NCI-H1436 (cell line): ENCODE measurements at places on chromosomes 6 and 20.

GRCh38 chr20:58429303-58429702, 40.3 kb downstream of the VAPB start:
- no peak for DNase-seq

DNA sequence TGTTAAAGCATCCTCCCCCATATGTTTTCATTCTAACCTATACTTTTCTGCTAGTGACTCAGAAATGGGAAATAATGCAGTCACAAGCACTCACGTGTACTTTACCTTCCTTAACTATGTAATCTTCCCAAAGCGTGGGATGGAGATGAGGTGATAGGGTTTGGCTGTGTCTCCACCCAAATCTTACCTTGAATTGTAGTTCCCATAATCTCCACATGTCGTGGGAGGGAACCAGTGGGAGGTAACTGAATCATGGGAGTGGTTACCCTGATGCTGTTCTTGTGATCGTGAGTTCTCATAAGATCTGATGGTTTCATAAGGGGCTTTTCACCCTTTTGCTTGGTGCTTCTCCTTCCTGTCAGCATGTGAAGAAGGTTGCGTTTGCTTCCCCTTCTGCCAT, 35.4 kb downstream of the AGPAT4 start:
- no peak for DNase-seq

DNA sequence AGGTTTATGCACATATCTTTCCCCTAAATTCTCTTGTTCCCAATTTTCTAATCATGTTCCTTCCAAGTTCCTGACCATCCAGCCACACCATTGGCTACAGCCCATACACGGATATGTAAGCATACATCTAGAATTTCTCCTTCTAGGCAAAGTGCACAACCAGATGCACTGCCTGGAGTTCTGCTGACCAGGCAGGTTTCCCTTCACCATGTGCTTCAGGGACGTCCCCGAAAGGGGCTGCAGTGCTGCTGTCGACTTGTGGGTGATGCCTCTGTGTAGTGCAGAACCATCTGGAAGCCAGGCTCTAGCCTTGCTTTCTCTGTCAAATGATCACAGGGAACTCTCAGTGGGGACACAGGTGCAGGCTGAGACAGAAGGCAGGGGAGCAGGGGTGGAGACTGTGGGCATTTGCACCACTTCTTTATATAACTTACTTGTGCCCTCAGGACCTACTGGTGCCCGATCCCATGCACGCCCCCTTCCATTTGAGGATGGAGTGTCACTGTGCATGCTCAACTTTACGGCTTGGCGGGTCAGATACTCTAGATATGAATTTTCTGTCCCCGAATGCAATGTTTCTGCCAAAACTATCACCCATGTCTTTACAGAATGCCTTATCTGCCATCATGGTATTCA, 37.5 kb upstream of the SMOC2 start:
- no peak for DNase-seq

DNA sequence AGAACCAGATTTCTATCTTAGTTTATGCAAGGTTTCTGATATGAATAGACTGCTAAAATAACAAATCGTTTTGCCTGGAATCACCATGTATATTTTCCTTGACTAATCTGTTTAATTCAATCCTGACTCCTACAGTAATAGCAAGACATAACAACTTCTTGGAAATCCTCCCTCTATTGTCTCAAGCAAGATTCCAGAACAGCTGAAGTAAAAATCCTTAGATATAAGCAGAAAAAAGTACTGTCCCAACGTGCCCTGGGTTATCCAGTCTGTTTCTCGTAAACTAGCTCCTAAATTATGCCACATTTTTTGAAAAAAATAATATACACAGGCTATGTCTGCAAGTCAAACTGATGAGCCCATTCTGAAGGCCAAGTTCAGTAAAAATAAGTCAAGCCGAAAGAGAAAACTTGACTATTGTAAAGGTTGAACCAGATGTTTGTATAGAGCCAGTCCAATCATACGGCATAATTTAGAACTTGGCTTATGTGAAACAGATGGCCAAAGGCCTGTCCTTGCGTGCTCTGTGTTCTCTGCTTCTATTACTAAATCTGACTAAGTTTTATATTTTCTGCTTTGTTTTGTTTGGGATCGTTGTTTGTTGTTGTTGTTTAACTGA, 341.6 kb upstream of the NRSN1 start:
- no peak for DNase-seq

DNA sequence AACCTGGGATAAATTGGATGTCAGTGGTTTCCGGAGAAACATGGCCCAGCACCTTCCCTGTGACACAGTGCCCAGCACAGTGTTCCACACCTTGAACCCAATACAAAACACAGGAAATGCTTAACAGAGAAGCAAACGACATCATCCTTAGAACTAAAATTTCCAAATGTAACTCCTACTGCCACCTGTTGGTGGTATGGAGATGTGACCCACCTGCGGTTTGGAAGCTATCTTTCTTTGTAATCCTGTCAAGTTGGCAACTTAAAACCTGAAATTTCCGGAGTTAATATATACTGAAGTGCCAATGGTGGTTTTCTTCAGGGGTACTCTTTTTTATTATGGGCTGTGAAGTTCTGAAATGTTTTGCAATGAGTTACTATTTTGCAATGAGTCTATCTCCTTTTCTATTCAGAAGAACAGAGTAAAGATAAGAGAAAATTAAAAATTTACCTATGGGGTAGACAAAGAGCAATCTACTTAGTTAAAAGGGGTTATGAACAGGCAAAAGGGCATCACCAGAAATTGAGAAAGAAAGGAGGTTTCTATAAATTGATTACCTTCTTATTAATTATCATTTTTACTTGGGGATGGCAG, 658.8 kb downstream of the PTPRT start:
- DNase-seq, result no peak
